ENCODE measurements at places on chromosomes 5 and 9.

DNA sequence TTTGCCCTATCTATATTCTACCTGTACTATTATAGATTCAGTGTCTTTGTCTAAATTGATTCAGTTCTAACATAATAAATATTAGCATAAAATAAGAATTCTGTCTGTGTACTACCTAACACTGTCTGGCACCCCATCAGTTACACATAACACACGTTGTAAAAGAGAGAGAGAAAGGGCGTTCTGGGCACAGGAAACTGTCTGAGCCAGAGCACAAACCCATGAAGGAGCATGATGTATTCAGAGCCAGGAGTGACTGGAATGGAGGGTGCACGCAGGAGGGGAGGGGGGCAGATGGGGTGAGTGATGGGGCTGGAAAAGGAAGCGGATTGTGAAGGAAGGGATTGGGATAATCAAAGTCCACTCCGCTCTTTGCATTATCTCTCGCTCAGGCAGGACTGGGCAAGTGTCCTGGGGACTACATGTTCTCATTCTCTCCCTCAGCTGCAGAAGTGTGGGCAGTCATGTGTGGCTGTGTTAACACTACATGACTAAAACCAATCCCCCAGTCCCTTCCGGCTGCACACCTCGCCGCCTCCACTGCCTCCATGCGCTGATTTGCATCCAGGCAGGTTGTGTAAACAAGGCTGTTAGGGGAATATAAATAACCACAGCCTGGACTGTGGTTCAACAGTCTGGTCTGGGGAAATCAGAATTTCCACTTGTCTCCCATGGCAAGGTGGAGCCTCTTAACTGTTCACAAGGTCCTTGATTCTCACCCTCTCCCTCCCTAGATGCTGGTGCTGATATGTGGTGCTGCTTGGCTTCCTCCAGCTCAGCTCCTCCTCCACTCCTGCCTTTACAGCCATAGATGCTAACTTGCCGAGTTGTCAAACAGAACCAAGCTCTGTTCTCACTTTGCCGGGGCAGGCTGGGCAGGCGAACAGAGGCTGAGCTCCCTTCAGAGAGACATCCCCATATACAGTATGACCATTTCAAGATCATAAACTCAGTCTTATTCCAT, 367.5 kb upstream of the BRINP1 start:
- DNase-seq = no peak

- DNase-seq = peak; percentile 44
Observed at GRCh38 chr9:114178756-114179450, 23.6 kb downstream of the COL27A1 start.

GRCh38 chr5:111787006-111787405, 30.0 kb upstream of the NREP start:
- no peak for DNase-seq

- DNase-seq = no peak
Observed at GRCh38 chr5:11143456-11144267, 382.6 kb upstream of the DAP start.

GRCh38 chr9:137683262-137683864, 64.6 kb downstream of the EHMT1 start:
- no peak for DNase-seq

DNA sequence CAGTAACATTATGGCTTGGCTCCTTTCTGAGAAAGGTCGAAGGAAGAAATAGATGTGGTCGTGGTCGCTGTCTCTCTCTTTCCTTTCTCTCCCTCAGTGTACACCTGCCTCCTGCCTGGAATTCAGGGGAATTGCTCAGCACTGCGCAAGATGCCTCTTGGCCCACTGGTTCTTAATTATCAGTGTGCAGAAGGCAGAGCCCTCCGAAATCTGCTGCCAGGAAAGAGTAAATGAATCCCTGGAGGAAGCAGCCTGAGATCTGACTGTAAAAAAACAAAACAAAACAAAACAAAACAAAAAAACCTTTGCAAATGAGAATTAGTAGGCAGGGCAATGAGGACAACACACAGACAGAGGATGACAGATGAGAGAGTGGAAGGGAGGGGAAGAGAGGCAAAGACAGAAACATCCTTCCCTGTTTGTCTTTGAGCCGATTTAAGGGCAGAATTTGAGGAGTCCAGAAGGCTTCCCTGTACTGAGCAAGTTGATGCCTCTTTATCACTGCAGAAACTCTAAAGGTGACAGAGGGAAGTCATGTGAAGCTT, 113.8 kb upstream of the PUM3 start:
- DNase-seq = no peak

DNA sequence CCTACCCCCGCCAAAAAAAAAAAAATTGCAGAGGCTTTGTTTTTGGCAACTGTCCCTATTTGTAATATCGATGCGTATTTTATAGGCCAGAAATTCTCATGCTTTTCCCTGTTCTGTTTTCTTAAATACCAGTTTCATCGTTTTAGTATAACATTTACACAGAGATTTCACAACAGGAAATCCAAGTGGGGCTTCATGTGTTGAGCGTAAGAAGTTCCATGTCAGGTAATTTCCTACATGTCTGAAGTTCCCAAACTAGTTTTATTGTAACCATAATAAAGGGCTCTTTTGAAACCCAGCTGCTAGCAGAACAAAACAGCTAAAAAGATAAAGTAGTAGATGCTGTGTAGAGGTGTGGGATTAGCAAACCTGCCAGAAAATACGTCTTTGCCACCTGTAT, 4.2 kb downstream of the SMC5 start:
- DNase-seq = no peak

DNA sequence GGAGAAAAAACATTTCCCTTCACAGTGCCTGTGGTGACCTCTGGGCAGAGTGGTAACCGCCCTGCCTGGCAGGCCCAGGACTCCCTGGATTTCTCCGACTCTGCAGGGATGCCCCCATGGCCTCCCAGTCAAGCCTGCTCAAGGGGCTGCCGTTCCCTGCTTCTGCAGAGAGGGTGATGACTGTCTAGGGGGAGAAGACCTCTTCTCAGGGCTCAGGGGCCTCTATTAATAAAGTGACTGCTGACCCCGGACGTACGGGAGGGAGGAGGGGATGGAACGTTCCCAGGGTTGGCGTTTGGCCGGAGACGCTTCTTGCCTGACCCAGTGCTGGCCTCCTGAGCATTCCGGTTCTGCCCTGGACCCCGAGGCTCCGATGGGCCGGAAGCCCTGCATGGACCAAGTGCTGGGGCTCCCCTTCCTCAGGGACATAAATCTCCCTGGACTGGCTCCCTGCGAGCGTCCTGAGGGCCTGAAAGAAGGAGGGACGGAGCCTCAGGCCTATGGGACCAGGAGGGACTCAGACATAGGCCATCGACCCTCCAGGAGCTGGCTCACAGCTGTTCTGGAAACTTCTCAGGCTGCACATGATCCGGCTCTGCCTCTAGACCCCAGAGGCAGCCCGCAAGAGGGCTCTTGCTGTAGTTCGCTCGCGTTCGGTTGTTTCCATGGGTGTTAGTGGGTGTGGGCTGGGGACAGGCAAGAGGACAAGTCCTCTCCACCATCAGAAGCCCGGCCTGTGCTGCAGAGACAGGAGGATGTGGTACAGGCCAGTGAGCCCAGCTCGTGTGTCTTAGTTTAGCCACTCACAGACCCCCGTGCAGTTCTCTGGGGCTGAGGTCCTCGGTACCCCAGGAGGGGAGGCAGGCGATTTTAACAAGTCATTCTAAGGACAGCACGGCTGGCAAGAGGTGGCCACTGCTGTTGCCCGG, 8.1 kb upstream of the RNU6ATAC start:
- DNase-seq = no peak

GRCh38 chr5:112694853-112695709, 42.6 kb upstream of the APC start:
- peak; percentile 58 for DNase-seq

DNA sequence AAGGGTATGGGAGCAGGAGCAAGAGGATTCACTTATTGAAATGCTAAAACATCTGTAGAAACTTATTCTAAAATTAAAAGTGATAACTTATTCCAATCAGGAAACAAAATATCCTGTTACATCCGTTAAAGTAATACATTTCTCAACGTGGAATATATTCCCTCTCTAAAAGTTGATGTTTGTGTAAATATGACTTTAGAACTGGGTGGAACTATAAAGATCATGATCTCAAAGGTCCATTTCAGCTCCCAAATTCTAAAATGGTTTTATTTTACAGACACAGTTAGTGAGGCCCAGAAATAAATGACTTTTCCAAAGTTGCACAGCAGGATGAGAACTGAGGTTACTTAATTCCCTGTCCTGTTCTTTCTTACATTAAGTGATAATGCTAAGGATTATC, 21.1 kb downstream of the ISOC1 start:
- DNase-seq = no peak

DNA sequence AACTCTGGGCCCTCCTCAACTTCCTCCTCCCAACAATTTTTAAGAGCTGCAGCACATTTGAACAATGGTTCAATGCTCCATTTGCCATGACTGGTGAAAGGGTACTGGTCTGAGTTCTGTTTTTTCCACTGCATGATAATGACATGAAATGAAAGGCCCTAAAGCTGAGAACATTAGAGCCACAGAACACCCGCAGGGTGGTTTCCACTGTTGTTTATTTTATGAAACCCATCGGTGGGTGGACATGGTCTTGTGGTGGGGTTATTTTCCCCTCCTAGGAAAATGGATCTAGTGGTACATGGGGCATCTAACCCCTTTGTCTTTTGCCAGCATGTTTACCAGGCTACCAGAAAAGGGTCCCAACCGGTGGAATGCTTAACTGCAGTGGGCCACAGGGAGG, 71.8 kb downstream of the SMARCA2 start:
- DNase-seq = no peak

DNA sequence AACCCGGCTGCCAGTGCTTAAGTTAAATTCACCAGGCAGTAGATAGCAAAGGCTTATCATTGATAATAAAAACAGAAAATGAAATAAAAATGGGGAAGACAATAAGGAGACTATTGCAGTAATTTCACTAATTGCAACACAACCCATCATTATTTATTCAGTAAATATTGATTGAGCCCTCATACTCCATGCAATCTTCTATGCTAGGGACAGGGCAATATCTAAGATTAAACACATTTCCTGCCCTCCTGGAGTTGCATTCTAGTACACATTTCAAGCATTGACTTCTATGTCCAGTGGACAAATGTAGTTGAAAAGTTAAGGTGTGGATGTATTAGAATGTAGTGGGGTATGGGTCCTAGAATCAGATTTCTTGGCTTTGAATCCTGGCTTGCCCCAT, 12.8 kb downstream of the MEGF10 start:
- DNase-seq = no peak

DNA sequence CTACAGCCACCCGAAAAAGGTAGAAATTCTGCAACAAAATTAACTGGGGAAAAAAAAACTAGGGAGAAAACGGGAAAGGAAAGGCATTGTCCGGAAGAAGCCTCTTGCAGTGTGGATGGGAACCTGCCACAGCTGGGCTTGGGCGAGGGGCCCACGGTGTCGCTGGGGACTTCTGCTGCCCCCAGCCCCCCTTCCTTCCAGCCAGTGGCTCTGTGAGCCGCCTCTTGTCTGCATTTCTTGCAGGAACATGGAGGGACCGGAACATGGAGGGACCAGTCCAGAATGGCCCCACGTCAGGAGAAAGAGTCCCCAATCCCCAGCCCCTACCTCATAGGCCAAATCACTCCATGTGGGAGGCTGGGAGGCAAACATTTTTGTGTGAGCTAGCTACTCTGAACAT, 36.9 kb upstream of the EXOC3 start:
- DNase-seq = no peak

GRCh38 chr9:13264788-13265187, 14.7 kb downstream of the MPDZ start:
- DNase-seq = no peak

GRCh38 chr5:114387433-114387832, 25.6 kb downstream of the KCNN2 start:
- no peak for DNase-seq

- no peak for DNase-seq
Observed at GRCh38 chr9:33923998-33924701, 107.2 kb downstream of the UBE2R2 start.

GRCh38 chr5:158746979-158747378, 352.7 kb downstream of the EBF1 start:
- DNase-seq = no peak

- DNase-seq = no peak
Observed at GRCh38 chr9:37951671-37952449, 47.9 kb upstream of the SLC25A51 start.

GRCh38 chr9:36120705-36121104, 15.8 kb upstream of the GLIPR2 start:
- DNase-seq = no peak

- no peak for DNase-seq
Observed at GRCh38 chr5:72653586-72653985, 146.4 kb upstream of the ZNF366 start.

DNA sequence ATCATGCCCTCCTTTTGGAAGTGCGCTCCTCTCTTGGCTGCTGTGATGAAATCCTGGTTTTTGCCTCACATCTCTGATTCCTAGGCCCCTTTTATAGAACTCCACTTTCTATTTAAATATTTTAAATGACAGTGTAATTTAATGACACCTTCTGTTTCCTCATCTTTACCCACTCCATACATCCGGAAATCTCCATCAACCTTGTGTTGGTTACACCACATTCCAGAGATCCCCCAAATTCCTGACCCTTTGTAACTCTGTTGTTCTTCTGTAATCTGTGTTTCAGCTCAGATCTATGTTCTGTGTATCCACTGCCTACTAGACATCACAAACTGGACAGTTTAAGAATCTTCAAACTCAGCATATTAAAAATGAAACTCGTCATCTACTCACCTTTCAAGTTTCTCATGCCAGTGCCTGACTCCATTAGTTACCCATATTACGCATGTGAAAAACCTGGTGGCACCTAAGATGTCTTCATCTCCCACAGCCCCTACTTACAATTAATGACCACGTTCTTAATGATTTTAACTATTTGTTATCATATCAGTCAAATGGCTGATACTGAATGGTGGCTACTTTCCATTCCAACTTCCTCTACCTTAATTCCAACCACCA, 25.1 kb downstream of the PARP8 start:
- DNase-seq = no peak

DNA sequence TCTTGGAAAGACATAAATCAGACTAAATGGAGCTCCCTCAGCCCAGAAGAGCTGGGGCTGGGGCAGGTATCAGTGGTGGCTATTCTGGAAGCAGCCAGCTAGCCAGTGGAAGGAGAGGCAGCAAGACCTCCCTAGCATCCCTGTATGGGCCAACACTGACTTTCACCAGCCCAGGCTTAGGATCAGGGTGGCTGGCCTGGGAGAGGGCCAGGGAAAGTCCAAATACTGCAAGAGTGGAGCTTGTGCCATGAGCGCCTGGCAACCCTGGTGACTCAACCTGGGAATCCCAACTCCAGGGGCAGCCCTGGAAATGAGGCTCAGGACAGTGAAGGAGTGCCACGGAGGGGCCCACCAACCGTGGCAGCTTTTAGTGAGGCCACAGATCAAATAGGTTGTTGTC, 7.6 kb upstream of the IRF1 start:
- peak; percentile 87 for DNase-seq

- no peak for DNase-seq
Observed at GRCh38 chr5:485946-486491, 38.2 kb downstream of the SLC9A3 start.
